ENCODE measurements at places on chromosomes 12 and 14.

DNA sequence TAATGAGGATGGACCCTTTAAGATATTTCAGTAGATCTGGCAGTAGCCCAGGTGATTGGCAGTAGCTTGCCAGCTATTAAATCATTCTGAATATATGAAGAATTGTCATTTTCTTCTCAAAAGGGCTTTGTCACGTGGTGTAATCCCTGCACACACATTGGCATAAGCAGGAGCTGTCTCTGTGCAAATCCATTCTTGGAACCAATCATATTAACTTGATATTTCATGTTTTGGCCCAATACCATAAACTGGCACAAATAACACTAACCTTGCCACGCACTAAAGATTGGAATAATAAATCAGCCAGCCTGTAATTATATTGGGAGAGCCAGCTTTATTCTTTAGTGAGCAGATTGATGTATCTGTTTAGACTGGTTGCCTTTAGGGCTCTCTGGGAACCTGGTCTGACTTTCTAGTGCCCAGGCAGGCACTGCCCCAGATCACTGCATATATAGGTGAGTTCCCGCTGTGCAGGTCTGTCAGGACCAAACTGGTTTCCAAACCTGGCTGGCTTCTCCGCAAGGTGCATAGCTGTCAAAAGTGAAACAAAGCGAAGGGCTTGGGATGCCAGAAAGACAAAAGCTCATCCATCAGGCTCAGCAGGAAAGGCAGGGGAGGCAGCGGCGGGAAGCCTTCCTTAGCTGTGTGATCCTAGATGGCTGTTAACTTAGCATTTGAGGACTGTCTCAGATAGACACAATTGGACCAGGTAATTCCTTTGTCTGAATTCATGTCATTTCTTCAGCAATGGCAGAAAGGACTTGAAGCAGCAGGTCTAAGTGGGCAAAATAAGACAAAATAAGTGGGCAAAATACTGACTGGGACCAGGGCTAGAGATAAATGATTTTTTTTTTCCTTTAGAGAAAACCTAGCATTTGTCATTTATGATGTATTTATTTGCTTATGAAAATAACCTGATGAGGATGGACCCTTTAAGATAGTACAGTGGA is 128.8 kb upstream of the DYRK2 start:
- DNase-seq: peak; percentile 92

GRCh38 chr14:24609655-24610344 is at the start of gene GZMH:
GZMH (minus strand) TSS chr14:24609685; CDS start chr14:24609613, 72 bp downstream.
- no peak for DNase-seq

- DNase-seq: no peak
Measured at GRCh38 chr12:94284859-94285258, 136.5 kb downstream of the PLXNC1 start.

DNA sequence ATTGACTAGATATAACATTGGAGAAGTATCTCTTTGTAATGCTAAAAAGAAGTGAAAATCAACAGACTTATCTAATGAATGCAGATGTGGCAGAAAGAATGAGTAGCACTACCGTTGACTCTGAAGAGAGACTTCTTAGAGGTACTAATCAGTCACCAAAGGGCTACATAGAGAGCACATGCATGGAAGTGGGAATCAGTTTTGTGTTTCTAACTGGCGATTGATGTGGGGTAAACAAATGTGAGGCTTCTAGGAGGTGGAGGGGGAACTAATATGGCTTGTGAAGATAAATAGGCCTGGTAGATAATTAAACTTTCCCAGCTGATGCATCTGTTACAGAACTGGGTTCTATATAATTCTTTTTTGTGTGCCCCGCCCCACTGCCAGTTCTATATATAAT is 10.5 kb downstream of the COCH start:
- DNase-seq: no peak

- no peak for DNase-seq
Measured at GRCh38 chr12:94110258-94110657, 38.1 kb upstream of the PLXNC1 start.

- no peak for DNase-seq
Measured at GRCh38 chr14:70776197-70776596, 33.1 kb downstream of the MAP3K9 start.

DNA sequence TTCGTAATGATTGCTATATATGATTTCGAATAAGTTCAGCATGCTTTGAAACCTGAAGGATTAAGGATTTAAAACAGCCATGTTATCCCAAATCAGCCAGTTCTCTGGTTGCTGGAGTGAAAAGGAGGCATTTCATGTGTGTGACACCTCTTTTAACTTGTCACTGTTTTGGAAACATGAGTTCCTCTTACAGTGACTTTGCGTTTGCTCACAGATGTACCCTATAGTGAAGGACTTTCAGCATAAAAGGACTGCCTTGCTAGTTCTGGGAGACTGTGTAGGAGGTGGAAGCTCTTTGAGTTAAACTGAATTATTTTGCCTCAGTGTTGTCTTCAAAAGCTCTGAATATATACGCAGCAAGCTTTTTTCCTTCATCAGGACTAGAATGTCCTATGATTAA is 7.6 kb downstream of the RNASE11 start:
- DNase-seq: no peak

GRCh38 chr12:55637467-55637866 is 775 bp downstream of the OR10P1 start:
- DNase-seq: no peak

GRCh38 chr14:101665478-101666078 is 95.9 kb upstream of the PPP2R5C start:
- DNase-seq: peak; percentile 38

DNA sequence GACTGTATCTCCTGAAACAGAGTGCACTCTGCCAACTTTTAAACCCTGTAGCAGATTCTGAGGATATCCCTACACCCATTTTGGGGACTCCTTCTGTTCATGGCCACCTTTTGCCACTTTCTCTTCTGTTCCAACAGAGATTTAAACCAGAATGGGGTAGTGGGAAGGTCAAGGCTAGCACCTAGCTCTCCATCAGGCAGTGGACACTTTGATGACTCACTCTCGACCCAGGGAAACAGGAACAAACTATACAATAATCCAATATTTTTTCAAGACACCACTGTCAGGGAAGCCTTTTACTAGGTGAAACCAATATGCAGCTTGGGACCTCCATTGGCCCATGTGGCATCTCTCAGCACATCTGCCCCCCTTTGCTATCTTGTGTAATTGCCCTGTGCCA is 103.6 kb downstream of the DAAM1 start:
- DNase-seq: no peak

- DNase-seq: peak; percentile 47
Measured at GRCh38 chr12:49622501-49623141, 740 bp upstream of the PRPF40B start.

- no peak for DNase-seq
Measured at GRCh38 chr12:110581931-110582275, 1.2 kb downstream of the PPTC7 start.

DNA sequence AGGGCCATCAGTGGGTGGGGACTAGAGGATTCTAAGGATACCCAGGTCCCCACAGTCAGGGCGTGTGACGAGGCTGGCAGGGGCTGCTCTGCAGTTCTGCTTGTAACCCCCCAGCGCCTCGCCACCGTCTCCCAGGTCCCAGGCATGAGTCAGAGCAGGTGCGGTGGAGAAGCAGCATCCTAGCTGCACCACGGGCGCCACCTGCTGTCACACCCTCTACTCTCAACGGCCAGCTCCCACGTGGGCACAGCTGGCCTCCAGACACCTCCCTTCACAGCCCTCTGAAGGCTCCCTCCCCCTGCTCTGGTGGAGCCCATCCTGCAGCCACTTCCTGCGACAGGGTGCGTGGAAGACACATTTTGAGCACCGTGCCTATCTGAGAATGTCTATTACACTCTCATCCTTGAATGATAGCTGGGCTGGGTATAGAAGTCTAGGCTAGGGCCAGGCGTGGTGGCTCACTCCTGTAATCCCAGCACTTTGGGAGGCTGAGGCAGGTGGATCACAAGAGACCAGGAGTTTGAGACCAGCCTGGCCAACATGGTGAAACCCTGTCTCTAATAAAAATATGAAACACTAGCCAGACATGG is 6.9 kb upstream of the NUDT14 start:
- DNase-seq: peak; percentile 25

- DNase-seq: no peak
Measured at GRCh38 chr12:115394496-115395220, 710.7 kb upstream of the TBX3 start.

GRCh38 chr14:102164965-102165364 is 25.3 kb downstream of the WDR20 start:
- DNase-seq: no peak

- no peak for DNase-seq
Measured at GRCh38 chr12:54956818-54957641, 27.5 kb downstream of the TESPA1 start.

DNA sequence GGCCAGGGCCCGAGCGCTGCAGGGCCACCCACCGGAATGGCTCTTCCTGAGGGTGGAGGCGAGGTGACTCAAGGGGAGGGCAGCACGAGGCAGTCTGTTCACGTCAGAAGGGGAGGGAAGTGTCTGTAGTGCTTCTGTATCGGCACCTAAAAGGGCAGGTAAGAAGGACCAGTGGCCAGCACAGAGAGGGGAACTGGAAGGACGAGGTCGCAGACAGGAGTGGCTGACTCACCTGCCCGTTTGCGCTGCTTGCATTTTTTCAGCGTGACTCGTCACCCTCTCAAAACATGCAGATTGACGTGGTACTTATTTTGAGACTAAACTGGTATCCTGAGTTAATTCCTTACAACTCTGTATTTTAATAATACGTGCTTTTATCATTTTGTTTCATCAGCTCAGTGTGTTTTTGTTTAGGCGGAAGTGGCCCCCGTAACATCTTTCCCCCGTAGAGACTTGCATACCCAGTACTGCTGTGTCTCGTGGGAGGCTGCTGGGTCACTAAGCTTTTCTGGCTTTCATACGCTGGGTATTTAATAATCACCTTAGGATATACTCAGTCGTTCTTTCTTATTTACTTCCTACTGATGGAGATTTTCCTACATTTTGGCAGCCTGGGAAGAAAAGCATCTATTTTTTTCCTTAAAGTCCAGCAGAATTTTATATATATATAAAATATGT is 26.4 kb downstream of the SFSWAP start:
- no peak for DNase-seq

DNA sequence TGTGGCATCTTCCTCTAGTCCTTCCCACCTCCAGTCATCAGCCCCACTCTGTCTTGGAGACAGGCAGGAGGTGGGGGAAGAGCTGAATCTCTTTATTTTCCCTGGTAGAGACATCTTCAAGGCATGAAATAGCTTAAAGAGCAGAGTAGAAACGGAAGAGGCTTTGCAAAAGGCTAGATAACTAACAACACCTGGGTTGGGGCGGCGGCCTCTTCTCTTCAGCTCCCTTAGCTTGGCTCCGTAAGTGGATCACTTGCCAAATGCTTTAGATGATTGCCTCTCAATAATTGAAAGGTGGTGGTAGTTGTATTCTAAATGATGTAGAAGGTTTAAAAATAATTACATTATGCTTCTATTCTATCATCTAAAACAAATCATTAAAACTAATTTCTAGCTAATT is 36.1 kb downstream of the SSPN start:
- DNase-seq: no peak

DNA sequence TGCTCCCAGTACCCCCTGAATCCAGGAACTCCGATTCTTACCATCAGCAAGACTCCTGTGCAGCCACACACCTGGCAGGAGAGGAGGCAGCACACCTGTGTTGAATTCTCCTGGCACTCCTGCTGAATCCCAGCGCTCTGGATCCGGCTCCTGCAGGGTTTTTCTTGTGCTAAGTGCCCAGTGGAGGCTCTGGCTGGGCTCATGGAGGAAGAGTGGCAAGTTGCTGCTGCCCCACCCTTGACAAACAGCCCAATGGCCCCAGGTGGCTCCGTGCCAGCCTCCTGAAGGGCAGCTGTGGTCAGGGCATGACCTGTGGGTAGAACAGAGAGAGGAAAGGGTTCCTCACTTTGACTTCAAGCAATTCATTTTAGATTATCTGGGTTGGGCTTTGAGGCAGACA is 20.0 kb downstream of the CRACR2A start:
- no peak for DNase-seq

DNA sequence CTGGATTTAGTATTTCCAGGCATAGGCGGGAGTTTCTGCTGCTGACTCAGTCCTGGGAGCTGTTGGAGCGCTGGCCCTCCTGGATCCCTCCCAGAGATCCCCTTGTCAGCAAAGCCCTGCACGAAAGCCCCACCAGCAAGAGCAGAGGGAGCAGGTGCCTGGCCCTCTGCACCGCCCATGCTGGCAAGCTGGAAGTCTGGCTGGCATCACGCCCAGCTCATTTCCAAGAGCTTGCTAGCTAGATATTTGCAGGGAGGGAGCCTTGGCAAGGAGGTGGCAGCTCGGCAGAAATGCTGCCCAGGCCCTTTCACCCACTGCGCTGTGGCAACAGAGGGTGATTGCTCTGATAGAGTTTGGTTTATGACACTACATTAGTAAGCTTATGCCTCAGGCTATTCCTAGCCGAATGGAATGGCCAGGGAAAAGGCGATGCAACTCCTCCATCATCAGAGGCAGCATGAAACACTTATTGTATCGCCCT is 193.9 kb downstream of the EMP1 start:
- DNase-seq: peak; percentile 98

DNA sequence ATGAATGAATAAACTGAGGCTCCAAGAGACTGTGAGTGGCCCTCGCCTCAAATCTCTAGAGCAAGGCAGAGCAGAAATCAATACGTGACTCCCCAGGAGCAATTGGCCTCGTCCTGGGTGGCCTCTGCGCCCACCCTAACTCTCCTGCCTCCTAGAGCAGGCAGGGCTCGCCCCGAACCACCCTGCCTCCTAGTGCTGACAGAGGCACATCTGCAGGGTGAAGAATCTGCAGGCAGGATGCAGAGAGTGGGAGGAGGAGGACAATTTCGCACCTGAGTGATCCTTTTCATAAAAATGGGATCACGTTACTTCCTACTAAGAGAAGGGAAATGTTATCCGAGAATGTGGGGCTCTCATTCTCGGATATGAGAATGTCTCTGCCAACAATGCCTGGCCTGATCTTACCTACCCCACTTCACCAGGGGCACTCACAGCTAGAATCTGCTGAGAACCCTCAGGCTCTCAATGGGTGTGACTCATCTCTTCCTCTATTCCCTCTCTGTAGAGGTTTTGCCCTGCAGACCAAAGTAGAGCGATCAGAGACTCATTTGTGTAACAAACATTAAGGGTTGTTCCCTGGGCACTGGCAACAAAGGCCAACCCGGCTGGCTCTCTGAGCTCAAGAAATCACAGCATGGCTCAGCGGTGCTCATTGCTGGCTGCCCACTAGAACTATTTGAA is 61.7 kb upstream of the BCL2L14 start:
- peak; percentile 89 for DNase-seq

GRCh38 chr12:76588881-76589565 is 29.5 kb upstream of the OSBPL8 start:
- DNase-seq: no peak

DNA sequence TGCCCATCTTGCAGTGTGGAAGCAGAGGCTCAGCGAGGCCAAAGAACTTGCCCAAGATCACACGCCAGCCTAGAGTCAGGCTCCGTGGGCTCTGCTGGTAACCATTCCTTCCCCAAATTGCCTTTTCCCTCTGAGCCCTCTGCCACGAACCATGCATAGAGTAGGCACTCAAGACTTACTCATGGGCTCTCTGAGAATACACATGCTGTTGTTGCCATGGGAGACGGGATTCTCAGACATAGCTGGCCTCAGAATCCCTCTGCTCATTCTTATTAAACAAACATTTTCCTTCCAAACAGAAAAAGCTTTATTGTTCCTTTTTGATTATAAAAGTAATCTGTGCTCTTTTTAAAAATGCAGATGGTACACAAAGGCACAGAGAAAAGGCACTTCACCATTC is 52.5 kb upstream of the WSCD2 start:
- no peak for DNase-seq

Data from NCI-H2081 (cell line).